ENCODE measurements at places on chromosomes 3 and 15. TPM values are rescaled to one million over a fixed set of nuclear protein-coding genes. Genes with fewer than 3 reads are reported as not detected.

Gene CTXN2
- total RNA-seq: not detected

GRCh38 chr3:25448750-25449692 is 21.0 kb downstream of the RARB start:
- peak; percentile 71 for DNase-seq
- H3K27me3 ChIP-seq: no peaks in the 10 kb centered on the region
- H3K4me3 ChIP-seq: no peak overlapping the region
- H3K36me3 ChIP-seq: peaks cover 5% of the 10 kb centered on the region
- H3K27ac ChIP-seq: no peak overlapping the region
- peaks cover 43% of the 10 kb centered on the region for H3K4me1 ChIP-seq

DNA sequence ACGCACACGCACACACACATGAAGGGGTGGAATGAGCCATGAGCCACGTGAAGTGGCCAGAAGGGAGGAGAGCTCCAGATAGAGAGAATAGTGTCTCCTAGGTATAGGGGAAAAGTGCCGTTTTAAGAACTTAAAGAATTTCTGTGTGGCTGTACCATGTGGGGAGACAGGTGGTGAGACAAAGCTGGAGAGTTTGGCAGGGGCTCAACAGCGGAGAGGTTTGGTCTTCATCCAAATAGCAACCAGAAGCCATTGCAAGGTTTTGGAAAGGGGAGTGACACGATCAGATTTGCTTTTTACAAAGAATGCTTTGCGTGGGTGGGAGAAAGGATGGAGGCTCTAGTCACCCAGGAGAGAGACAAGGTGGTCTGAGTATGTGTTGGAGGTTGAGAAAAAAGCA is 146.0 kb downstream of the IL20RB start:
- H3K4me1 ChIP-seq: no peaks in the 10 kb centered on the region
- no peak overlapping the region for H3K27ac ChIP-seq
- no peaks in the 10 kb centered on the region for H3K36me3 ChIP-seq
- no peak for DNase-seq
- peaks cover 27% of the 10 kb centered on the region for H3K27me3 ChIP-seq

DNA sequence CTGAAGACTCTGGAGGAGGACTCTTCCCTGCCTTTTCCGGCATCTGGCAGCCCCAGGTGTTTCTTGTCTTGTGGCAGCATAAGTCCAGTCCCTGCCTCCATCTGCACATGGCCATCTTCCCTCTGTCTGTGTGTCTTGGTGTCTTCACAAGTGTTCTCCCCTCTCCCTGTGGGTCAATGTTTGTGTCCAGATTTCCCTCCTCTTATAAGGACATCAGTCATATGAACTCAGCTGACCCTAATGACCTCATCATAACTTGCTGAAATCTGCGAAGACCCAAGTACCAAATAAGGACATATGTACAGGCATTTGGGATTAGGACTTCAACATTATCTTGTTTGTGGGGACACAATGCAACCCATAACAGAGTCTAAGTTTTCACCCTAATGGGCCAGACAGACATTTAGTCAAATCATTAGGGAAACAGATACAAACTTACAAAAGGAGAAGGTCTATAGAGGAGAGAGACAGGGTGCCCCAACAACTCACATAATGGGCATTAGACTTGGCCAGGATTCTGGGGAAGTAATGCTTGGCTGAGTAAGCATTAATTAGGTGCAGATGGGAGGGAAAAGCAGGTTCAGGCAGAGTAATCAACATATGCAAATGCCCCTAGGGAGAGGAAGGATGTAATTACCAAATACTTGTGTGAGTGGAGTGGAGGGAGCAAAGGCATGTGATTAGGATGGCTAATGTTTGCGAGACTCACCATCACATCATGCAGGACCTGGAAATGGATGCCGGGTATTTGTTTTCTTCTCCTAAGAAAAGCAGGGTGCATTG is 372.8 kb upstream of the TBL1XR1 start:
- H3K36me3 ChIP-seq: no peaks in the 10 kb centered on the region
- H3K27me3 ChIP-seq: no peaks in the 10 kb centered on the region
- no peak overlapping the region for H3K4me3 ChIP-seq
- no peak for DNase-seq
- H3K4me1 ChIP-seq: peaks cover 12% of the 10 kb centered on the region

Gene TEX9
- 13.1 TPM for total RNA-seq

DNA sequence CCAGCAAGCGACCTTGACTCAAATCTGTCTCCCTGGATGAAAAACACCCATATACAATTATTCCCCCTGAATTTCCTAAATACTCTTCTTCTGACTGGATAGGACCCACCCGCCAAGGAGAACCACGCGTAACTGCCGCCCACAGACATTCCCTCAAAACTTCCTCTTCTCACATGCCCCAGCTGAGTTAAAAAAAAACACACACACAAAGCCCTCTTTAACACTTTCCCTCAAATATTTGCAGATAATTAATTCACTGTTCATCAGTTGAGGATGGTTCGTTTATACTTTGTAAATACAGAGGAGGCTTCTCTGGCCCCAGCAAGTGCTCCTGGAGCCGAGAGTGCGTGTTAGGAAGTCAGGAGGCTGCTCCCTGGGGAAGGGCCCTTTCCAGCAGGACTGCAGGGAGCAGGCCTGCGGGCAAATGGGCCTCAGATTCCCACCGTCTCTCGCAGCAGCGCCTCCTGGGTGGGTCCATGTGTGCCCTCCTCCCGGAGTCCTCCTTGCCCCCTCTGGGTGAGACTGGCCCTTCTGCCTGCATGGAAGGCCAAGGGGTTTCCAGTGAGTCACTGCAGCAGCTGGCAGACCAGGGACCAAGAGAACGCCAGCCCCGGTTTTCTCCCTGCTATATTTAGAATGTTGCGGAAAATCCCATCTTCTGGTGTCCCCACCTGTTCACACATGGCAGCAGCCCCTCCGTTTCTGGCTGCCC is 46.8 kb downstream of the MGLL start:
- no peaks in the 10 kb centered on the region for H3K27me3 ChIP-seq
- peak overlapping the region; percentile 38 for H3K27ac ChIP-seq
- no peak overlapping the region for H3K4me3 ChIP-seq
- peaks cover 30% of the 10 kb centered on the region for H3K4me1 ChIP-seq

DNA sequence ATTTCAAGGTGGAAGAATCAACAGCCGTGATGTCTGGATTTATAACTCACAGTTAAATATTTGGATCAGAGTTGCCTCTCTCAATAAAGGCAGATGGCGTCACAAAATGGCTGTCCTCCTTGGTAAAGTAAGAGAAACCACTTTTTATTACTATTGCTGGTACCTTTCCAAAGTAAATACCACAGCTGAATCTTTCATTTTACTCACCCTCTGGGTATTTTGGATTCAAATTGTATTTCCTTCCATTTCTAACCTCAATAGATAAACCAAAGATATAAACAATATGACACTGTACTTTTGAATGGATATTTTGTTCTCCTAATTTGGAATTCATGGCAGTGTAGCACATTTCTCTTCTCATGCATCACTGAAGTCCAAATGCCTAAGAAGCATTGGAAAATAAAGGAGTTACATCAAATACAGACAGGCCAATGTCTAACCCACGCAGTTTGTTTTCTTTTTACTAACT is 29.5 kb downstream of the KLHL24 start:
- no peak overlapping the region for H3K27ac ChIP-seq
- no peak overlapping the region for H3K4me3 ChIP-seq
- peaks cover 5% of the 10 kb centered on the region for H3K4me1 ChIP-seq
- no peak for DNase-seq
- peaks cover 14% of the 10 kb centered on the region for H3K36me3 ChIP-seq

Gene GXYLT2
- 0.52 TPM for total RNA-seq

DNA sequence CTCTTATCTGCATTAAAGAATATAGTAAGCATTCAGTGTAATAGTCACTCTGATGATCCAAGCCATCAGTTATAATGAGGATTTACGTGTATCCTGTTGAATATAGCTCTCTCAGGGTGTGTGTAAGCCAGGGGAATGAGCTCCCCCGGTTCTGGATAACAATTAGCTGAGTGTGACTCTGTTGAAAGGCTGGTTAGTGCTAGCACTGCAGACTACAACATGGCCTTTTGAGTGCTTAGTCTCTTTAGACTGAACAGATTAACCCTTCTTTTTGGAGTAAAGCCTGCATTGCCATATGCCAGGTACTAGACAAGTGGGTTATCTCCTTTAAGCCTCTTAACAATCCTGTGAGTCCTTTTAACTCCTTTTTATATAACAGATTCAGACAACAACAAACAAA is 119.5 kb downstream of the TMEM108 start:
- H3K27me3 ChIP-seq: peaks cover 33% of the 10 kb centered on the region
- DNase-seq: no peak
- no peak overlapping the region for H3K27ac ChIP-seq
- no peaks in the 10 kb centered on the region for H3K36me3 ChIP-seq

DNA sequence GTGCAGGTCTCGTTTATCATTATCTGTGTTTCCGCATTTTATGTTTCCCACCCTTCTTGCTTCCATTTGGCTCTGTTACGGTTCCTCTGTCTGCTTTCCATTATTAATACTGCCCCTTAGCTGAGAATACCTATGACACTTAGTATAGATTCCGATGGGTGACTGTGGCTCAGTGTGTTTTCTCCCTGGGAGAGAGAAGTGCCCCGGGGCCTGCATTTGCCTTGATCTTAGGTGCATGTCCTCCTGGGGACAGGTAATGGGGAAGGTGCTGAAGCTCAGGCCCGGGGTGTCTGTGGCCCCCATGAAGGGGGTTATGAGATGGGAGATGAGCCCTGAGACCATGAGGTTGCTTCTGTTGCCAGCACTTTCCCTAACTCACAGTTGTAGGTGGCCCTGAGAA is 43.4 kb upstream of the PCSK6 start:
- H3K27me3 ChIP-seq: peaks cover 55% of the 10 kb centered on the region
- no peak overlapping the region for H3K27ac ChIP-seq
- H3K36me3 ChIP-seq: peaks cover 3% of the 10 kb centered on the region
- H3K4me1 ChIP-seq: peaks cover 17% of the 10 kb centered on the region
- H3K4me3 ChIP-seq: no peak overlapping the region

Gene PARP15
- total RNA-seq: 3.4 TPM

- H3K4me3 ChIP-seq: no peak overlapping the region
- H3K36me3 ChIP-seq: no peaks in the 10 kb centered on the region
- DNase-seq: no peak
- H3K27me3 ChIP-seq: no peaks in the 10 kb centered on the region
Measured at GRCh38 chr3:36591959-36592358, 172.4 kb downstream of the DCLK3 start.

Gene ASB14
- total RNA-seq: 0.40 TPM

GRCh38 chr3:9727041-9727595 is 4.4 kb upstream of the BRPF1 start:
- H3K27me3 ChIP-seq: peaks cover 59% of the 10 kb centered on the region
- no peak overlapping the region for H3K4me3 ChIP-seq
- peak; percentile 15 for DNase-seq
- no peak overlapping the region for H3K27ac ChIP-seq
- H3K36me3 ChIP-seq: peaks cover 16% of the 10 kb centered on the region

Gene ZBTB47
- 6.0 TPM for total RNA-seq

Gene C2CD4A
- 17.6 TPM for total RNA-seq

Gene ZNF385D
- total RNA-seq: not detected

DNA sequence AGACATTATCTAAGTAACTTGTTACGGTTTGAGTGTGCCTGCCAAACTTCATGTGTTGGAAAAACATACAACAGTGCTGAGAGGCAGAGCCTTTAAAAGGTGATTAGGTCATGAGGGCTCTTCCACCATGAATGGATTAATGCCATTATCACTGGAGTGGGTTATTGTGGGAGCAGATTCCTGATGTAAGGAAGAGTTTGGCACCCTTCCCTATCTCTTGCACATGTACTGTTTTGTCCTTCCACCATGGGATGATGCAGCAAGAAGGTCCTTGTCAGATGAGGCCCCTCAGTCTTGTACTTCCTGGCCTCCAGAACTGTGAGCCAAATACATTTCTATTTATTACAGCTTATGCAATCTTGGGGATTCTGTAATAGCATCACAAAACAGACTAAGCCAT is 413.9 kb downstream of the EPHA3 start:
- no peaks in the 10 kb centered on the region for H3K36me3 ChIP-seq
- H3K27ac ChIP-seq: no peak overlapping the region

- H3K27ac ChIP-seq: no peak within 1 kb of the TSS
- H3K4me3 ChIP-seq: no peak within 1 kb of the TSS
- H3K27me3 ChIP-seq: peaks cover 12% of the 10 kb centered on the region
- DNase-seq: no peak
Measured at GRCh38 chr3:14539742-14540491, at the start of gene GRIP2. Gene GRIP2 (minus strand): TSS chr3:14540342. CDS start chr3:14540308, 34 bp downstream.

Gene KNG1
- not detected for total RNA-seq

DNA sequence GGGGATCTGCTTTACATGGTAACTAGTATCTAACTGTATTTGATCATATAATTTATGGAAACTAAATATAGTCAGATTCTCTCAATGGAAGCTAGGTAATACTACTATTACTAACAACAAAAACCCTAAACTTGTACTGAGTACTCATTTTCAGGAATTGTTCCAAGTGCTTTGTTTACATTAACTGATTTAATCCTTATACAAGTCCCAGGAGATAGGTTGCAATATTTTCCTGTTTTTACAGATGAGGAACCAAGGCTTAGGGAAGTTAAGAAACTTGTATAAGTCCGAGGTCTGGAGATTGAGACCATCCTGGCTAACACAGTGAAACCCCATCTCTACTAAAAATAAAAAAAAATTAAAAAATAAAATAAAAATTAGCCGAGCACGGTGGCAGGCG is 7.5 kb upstream of the MTHFS start:
- H3K36me3 ChIP-seq: no peaks in the 10 kb centered on the region
- H3K27me3 ChIP-seq: no peaks in the 10 kb centered on the region
- H3K4me3 ChIP-seq: no peak overlapping the region

Gene MINAR1
- 2.2 TPM for total RNA-seq

DNA sequence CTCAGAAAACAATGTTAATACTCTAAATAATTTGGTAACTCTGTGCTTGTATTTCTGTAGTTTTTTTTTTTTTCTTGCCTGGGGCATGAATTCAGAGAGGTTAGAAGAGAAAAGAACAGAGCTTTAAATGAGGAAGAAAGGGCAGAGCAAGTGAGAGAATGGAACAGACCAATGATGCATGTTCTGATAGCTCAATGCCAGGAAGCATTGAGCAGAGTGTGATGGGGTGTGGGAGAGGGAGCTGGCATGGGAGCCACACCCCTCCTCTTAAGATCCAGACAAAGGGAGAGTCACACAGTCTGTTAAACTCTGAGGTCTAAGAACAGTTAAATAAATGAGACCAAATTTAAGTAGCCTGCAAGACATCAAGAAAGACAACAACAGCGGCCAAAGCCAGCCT is 538.6 kb downstream of the TUSC7 start:
- DNase-seq: no peak
- H3K27me3 ChIP-seq: no peaks in the 10 kb centered on the region
- H3K4me3 ChIP-seq: no peak overlapping the region
- H3K27ac ChIP-seq: no peak overlapping the region
- no peaks in the 10 kb centered on the region for H3K36me3 ChIP-seq

- no peaks in the 10 kb centered on the region for H3K36me3 ChIP-seq
- no peak for DNase-seq
Measured at GRCh38 chr15:66149871-66150270, 103.7 kb downstream of the MEGF11 start.

DNA sequence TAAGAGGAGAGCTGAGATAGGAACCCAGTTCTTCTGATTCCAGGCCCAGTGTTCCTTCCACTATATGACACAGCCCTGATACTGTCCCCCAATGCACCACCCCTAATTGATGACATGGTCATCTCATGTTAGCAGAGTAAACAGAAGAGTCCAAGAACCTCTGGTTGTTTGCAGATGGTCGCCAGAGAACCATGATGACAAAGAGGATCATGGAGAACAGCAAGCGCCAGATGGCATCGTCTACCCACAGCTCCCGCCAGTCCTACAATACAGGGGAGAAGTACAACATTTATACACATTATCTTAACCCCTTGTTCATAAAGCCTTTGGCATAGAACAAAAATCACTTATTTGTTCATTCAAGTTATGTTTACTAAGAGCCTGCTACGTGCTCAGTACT is 18.5 kb upstream of the VPS39 start:
- no peak overlapping the region for H3K4me3 ChIP-seq
- H3K27ac ChIP-seq: no peak overlapping the region
- H3K36me3 ChIP-seq: peaks cover 5% of the 10 kb centered on the region
- no peaks in the 10 kb centered on the region for H3K27me3 ChIP-seq

Gene ITGB5
- 225 TPM for total RNA-seq

Gene BCL2A1
- total RNA-seq: not detected
